Stimulated activated CD4-positive, alpha-beta T cell treated with anti-CD3 and anti-CD28 coated beads, Interleukin-15, amount 100 ng/mL, for 24 hours (primary cell): ENCODE measurements at places on chromosomes 7 and 10.

GRCh38 chr10:3719024-3719843 is 65.8 kb downstream of the KLF6 start:
- DNase-seq: no peak

DNA sequence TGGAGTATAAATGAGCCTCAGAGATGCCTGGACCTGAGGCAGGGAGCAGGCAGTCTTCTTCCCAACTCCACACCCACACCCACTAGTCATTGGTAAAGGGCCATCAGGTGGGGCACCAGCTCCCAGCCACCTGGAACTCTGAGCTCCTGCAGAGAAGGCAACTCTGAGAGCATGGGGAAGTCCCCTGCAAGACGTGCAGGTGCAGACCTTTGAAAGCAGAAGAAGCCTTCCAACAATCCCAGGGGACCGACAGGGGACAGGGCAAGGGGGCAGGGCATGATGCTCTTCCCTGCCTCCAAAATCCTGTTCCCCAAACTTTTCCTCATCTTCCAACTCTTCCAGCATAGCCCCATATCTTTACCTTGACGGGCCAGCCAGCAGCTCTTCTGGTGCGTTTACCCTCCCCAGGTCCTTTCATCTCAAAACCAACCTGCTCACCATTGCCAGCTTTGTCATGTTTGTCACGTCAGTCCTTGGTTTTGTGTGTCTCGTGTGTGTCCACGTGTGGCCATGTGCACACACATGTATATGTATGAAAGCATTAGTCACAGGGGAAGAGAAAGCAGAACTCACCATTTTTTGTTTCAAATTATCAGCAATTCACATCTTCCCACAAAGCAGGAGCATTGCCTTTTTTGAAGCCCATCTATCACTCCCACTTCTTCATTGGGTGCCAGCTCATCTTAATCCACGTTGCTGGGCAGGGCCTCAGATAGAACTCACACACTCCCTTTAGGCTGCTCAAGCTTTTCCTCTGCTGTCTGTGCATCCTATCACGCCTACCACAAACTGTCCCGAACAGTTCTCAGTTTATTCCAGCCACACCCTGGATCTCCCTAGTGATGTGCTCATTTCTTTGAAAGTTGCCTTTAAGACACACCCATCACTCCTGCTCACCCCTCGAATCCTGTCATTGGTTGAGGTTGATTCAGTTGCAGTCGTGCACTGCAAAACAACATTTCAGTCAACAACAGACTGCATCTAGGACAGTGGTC is 41.0 kb upstream of the AMPH start:
- DNase-seq: no peak

DNA sequence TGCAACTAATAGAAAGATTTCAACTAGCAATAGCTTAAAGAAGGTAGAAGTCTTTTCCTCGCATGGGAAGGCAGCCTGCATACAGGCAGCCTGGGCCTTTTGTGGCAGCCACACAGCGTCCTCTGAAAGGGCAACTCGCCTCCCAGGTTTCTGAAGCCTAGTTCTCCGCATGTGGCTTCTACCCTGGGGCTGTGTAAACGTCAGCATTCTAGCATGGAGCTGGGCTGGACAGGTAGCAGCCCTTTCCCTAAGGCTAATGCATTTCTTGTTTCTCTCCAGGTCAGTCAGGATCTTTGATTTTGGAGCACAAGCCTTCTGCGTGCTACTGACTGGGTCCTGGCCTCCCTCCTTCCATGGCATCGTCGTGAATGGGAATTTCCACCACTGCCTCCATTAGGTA is 23.8 kb upstream of the SEC61G start:
- DNase-seq: no peak

DNA sequence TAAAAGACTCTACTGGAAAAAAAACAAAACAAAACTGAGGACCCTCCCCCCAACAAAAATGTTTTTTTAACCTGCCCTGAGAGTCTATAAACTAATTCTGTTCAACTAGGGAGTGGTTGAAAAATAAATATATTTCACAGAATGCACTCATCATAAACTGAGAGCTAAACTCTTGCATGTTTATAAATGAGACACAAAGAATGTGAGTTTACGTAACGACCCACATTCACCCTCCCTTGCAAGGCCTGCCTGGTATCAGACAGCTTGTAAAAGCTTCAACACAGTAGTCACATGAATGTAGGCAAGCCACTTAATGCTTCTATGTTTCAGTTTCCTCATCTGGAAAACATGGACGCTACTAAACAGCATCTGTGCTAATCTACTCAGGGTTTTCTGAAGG is 50.3 kb downstream of the JAZF1 start:
- no peak for DNase-seq

DNA sequence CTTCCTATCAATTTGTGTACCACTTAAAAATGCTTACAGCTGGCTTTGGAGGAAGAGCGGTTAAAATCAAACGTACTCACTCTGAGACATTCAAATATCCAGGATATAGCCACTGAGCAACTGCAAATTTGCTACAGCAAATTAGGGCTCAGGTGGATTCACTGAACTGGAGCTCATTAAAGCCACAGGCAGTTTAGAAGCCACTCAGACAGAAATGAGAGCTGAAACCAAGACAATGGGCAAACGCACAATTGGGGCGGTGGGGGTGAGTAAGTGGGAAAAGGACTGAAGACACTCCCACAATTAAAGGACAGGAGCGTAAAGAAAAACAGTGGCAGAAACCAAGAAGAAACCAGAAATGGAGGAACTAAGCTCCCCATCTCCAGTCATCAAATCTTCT is 20.5 kb downstream of the MPP7 start:
- DNase-seq: no peak

- DNase-seq: no peak
Observed at GRCh38 chr10:79223091-79224048, 123.9 kb upstream of the PPIF start.

GRCh38 chr7:49718760-49719159 is 54.7 kb upstream of the VWC2 start:
- DNase-seq: no peak

GRCh38 chr7:102860351-102860811 is 52.4 kb upstream of the LRRC17 start:
- no peak for DNase-seq

- DNase-seq: no peak
Observed at GRCh38 chr10:71459513-71459912, 62.8 kb downstream of the CDH23 start.

- DNase-seq: no peak
Observed at GRCh38 chr7:71723859-71724258, 591.9 kb downstream of the GALNT17 start.

DNA sequence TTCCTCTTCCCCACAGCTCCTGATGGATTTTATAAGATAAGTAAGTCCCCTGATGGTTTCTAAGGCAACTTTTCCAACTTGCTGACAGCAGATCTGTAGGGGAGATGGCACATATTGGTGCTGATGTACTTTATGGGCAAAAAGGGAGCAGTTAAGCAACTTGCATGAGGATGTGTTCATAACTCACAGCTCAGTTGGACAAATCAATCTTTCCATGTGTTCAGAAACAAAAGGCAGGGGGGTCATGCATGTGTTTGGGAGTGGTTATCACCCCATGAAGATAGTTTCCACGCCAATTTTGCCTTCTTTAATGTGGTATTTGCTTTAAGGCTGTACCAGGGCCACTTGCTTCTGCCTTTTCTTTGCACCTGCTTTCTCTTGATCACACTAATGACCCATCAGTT is 6.1 kb downstream of the RBM20 start:
- no peak for DNase-seq

GRCh38 chr10:66259836-66260235 is 666.0 kb upstream of the LRRTM3 start:
- no peak for DNase-seq
